ENCODE measurements at places on chromosomes 4 and X.

GRCh38 chr4:143417679-143418403 is 81.2 kb downstream of the GAB1 start:
- no peak for DNase-seq

- no peak for DNase-seq
These were observed 146.9 kb upstream of the FGF13 start for GRCh38 chrX:138858438-138858837.

GRCh38 chrX:151738751-151739150 is 4.2 kb downstream of the CNGA2 start:
- DNase-seq = no peak

GRCh38 chr4:31592293-31592692 is 872.1 kb downstream of the PCDH7 start:
- DNase-seq = no peak

GRCh38 chr4:592825-593520 is 16.9 kb upstream of the TMEM271 start:
- no peak for DNase-seq

- DNase-seq = no peak
These were observed 8.0 kb downstream of the MAN2B2 start for GRCh38 chr4:6582889-6583490.

DNA sequence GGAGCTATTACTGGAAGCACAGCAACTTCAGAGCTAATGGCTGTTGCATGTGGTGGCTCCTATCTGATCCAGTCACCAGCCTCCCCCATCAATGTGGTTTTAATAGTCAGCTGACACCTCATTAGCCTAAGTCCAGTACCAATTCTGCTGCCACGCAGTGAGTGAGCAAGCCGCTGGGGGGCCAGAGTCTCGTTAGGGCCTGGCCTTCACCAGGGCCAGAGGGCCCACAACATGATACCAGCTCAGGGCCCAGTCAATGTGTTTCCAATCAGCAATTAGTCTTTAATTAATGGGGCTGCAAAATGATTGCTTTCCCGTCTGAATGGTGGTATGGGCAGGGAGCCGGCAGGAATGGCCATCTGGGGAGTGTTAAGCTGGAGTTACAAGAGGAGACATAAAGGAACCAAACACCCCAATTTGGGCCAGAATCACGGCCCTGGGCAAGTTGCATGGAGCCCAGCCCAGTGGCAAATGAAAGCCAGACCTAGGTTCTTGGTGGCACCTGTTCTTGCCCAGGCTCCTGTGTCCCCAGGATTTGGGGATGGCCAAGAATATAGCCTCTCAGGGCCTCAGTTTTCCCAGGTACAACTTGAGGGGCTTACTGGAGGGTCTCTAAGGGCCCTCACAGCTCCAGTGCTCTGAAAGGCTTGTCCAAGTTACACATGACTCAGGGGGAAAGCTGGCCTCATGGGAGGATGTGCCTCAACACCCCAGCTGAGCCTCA is 119.2 kb downstream of the EFNB1 start:
- no peak for DNase-seq

DNA sequence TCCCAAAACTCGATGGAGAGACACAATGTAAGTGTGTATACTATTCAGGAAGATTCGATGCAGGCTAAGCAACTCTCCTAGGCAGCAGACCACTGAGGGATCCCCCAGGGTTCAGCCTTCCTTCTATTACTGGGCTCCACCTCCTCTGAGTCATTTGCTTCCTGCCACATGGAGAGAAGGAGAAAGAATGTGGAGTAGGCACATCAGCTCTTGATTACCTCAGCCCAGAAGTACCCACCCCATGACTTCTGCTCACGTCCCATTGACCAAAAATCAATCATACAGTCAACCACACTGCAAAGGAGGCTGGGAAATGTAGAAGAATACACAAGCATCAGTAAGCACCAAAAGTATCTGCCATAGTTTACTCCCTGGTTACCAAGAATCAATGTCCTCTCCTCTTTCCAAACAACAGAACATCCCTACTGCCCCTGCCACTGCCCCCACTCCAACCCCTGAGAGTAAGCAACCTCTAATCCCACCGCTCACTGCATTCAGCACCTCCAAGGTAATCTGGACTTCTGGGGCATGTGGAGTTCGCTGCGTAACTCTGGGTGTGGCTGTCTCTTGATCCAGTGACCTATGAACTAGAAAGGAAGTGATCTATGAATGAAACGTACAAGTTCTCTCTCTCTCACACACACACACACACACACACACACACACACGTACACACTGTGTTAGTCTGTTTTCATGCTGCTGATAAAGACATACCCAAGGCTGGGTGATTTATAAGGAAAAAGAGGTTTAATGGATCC is 91.2 kb upstream of the C1QTNF7 start:
- DNase-seq = no peak

- DNase-seq = no peak
These were observed 14.5 kb upstream of the CCSER1 start for GRCh38 chr4:90112715-90113114.

DNA sequence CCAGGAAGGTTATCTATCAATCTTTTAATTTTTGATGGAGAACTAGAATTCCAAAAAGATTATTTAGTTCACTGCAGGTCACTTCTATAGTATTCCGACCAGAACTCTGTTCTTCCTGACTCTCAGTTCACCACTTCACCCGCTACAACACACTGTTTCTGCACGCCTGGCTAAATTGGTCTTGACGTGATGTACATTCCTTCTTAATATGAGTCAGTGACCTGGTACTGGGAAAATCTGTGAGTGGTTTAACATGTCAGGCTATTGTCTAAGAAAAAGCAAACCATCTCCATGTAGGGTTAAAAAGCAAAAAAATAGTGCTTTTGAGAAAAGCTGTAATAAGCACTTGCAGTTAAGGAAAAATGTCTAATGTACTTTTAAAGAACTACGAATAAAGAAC is 120.4 kb downstream of the NDST3 start:
- no peak for DNase-seq

DNA sequence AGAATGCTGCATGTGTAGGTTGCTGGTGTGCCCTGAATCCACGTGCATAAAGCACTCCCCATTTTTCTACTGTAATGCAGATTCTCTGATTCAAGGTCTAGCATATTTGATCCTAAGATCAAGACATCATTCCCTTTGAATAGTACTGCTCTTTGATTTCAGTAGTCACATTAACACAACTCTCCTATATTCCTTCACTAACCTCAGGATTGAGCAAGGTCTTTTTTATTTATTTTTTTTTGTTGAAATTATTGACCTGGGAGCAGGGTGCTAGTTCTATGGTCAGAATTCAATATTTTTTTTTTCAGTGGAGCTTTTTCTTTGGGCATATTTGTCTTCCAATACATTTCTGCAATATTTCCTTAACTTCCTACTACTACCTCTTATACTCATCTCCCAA is 245.7 kb downstream of the RBMX2 start:
- no peak for DNase-seq

- DNase-seq = no peak
These were observed 440.8 kb upstream of the RASGEF1B start for GRCh38 chr4:81912376-81913030.
